ENCODE measurements at places on chromosomes 6 and 20.

DNA sequence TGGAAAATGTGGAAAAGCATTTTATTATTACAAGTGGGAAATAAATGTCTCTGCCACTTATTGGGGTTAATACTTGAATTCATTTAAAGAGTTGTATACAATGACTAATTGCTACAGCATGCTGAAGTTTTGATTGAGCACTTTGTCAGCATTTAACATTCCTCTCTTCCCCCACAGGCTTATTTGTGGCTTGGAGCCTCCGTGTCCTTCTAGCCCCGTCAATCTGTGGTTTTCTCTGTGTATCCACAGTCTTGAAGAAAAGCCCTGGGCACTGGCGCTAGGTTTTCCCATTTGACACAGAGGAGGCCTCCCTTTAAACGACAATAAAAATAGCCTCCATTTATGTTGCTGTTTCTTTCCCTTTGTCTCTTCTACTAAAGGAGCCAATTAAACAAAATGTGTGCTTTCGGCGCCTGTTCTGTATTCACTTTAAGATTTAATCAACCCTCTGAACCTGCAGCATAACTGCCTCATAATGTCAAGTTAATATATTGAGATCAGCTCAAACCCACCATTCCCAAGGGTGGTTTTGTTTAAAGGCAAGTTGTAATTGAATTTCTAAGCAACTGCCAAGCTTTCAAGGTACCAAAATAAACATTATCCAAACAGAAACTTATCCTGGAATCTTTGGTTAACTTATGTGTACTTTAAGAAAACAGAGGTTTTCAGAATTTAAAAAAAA, 326.6 kb upstream of the RNF24 start:
- DNase-seq, result peak; percentile 45

DNA sequence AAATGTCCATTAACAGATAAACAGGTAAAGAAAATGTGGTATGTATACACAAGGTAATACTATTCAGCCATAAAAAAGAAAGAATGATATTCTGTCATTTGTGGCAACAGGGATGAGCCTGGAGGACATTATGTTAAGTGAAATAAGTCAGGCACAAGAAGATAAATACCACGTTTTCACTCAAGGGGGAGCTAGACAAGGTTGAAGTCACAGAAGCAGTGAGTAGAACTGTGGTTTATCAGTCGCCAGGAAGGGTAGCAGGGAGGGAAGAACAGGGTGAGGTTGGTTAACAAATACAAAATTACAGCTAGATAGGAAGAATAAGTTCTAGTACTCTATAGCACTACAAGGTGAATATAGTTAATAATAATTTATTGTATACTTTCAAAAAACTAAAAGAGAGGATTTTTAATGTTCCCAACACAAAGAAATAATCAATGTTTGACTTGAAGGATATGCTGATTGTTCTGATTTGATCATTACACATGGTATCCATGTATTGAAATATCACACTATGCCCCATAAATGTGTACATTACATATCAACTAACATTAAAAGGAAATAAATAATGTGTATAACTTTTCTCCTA, 21.1 kb downstream of the RTN4IP1 start:
- peak; percentile 28 for DNase-seq

- DNase-seq, result no peak
Measured at GRCh38 chr6:80440496-80441115, 334.1 kb downstream of the BCKDHB start.

- DNase-seq, result no peak
Measured at GRCh38 chr6:84193114-84193708, 34.2 kb downstream of the CEP162 start.

- DNase-seq, result peak; percentile 39
Measured at GRCh38 chr20:50595988-50596693, 86.0 kb downstream of the PTPN1 start.

DNA sequence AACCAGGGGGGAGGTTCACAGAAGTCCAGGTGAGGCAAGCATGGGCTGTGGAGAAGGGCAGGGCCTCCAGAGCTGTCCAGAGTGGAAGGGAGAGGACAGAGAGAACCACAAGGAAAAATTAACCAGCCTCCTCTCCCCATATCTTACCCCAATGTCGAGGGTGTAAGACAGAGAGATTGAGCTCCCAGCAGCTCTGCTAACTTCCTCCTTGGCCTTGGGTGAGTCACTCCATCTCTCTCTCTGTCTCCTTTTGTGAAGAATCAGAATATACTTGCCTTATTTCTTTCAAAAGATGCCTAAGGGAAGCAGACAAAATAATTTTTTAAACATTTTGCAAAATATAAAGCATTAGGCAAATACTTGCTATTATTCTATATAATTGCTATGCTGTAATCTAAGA, 58.3 kb upstream of the IYD start:
- DNase-seq, result no peak

DNA sequence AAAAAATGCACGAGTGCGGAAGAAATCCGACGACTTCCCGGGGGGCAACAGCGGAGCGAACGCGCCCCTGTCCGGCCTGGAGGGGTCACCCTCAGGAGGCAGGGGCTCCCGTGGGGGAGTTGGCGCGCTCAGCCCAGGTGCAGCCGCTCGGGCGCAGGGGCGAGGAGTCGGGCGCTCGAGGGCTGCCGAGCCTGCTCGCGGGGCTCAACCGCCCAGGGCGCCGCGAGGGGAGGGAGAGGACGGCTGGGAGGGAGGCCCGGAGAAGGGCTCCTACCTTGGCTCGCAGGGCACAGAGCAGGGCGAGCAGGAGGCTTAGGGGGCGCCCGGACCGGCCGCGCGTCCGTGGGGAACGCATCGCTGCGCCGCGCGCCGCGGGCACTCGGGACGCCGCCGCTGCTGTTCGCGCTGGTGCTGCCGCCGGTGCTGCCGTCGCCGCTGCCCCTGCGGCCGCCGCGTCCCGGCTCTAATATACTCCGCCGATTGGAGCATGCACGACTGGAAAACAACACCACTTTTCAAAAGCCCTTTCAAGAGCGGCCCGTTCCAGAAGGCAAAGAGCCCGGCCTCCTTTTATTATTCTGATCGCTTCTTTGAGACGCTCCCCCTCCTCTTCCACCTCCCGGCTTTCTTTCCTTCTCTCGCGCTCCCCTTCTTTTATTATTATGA, 490 bp downstream of the JAG1 start:
- peak; percentile 38 for DNase-seq

- DNase-seq, result no peak
Measured at GRCh38 chr20:42429761-42430458, 759.8 kb downstream of the PTPRT start.

GRCh38 chr6:7175462-7175861, 67.7 kb downstream of the RREB1 start:
- no peak for DNase-seq

DNA sequence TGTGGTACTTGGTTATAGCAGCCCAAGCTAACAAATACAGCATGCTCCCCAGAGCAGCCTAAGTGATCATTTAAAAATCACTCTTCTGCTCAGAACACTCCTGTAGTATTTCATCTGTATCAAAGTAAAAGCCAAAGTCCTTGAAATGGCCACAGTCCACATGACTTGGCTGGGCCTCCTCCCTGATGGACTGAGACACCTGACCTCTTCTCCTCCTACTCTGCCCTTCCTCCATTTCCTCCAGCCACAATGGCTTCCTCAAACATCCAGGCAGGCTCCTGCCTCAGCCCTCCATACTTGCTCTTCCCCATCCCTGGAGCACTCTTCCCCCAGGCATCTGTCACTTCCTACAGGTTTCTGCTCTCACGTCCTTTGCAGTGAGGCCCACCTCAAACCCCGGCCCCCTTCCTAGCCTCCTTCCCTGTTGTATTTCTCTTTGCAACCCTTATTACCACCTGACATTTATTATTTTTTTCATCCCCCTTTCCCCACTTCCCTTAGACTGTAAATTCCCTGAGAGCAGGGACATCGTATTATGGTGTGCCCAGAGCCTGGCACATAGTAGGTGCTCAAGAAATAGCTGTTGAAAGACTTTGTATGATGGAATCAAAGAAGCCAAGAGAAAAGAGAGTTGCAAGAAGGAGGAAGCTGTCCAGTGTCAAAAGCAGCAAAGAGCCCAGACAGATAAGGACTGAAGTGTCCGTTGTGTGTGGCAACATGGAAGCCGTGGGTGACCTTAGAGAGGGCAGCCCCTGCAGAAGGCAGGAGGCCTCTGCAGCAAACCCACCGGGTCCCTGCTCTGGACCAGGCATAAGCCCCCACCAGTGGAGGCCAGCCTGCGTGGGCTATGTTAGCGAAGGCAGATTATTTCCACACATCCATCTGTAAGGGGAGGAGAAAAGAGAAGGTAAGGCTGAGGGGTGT, 87.5 kb downstream of the TRERF1 start:
- DNase-seq, result no peak

DNA sequence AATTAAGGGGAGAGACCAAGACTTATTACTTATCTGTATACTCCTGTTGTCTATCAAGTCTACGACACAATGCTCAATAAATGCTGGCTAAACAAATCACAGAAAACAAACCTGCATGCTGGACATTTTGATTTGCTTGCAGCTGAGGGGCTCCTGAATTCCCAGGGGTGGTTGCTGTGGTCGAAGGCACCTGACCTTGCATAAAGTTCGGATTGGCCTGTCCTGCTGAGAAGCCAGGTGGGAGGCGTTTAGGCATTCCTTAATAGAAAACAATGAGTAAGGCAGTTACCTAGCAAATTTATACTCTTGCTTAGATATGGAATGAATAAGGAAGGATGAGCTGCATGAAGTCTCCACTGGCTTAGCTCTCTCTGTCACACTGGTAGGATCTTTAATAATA, 50.5 kb downstream of the TP53INP2 start:
- no peak for DNase-seq

- DNase-seq, result no peak
Measured at GRCh38 chr20:21623074-21623780, 82.2 kb upstream of the PAX1 start.

DNA sequence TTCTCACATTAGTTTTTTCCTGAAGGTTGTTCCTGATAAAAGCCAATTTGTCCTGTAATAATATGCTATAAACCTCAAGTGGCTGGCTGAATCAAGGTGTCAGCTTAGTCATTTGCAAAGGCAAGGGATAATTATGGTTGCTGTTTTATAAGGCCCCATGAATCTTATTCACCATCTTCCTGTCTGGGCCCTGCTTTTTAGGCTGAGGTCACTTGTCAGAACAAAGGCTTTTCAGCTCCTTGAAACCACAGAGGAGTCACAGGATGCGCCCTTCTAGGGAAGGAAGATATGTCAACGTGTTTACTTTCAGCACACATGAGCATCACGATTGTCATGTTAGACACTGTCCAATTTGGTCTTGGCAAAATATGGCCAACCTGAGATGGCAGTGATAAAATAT, 64.8 kb upstream of the NAA20 start:
- DNase-seq, result no peak

GRCh38 chr20:58458342-58459057, 56.7 kb downstream of the APCDD1L start:
- DNase-seq, result peak; percentile 88

- DNase-seq, result no peak
Measured at GRCh38 chr6:115058414-115059211, 715.8 kb upstream of the HS3ST5 start.

GRCh38 chr6:108452711-108453195, 108.0 kb upstream of the FOXO3 start:
- peak; percentile 33 for DNase-seq

DNA sequence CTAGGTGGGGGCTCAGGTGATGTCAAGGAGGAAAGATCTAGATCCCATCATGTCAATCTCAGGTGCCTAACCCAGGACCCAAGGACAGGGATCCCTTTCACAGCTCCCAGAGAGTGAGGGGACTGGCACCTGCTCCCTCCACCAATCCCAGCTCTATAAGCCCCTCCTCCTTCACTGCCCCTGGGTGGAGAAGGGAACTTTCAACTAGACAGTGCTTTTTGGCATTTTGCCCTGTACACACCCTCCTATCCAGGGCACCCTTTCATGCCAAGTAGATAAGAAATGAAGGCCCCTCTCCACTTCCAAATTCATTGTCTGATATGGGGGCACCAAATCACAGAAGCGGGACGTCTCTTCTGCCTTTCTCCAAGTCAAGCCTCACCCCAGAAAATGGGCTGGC, 61.6 kb downstream of the MDGA1 start:
- no peak for DNase-seq

- no peak for DNase-seq
Measured at GRCh38 chr6:44854712-44855443, 467.4 kb downstream of the CDC5L start.

Measured in ELF-1 (cell line).